ENCODE measurements at places on chromosomes 16 and 17.

- DNase-seq, result no peak
Observed at GRCh38 chr16:87229230-87230188, 87.7 kb downstream of the C16orf95 start.

GRCh38 chr17:72717276-72717675 lies 375.2 kb downstream of the SLC39A11 start:
- DNase-seq, result no peak

GRCh38 chr17:65609286-65609685 lies 47.8 kb upstream of the AXIN2 start:
- DNase-seq, result no peak

DNA sequence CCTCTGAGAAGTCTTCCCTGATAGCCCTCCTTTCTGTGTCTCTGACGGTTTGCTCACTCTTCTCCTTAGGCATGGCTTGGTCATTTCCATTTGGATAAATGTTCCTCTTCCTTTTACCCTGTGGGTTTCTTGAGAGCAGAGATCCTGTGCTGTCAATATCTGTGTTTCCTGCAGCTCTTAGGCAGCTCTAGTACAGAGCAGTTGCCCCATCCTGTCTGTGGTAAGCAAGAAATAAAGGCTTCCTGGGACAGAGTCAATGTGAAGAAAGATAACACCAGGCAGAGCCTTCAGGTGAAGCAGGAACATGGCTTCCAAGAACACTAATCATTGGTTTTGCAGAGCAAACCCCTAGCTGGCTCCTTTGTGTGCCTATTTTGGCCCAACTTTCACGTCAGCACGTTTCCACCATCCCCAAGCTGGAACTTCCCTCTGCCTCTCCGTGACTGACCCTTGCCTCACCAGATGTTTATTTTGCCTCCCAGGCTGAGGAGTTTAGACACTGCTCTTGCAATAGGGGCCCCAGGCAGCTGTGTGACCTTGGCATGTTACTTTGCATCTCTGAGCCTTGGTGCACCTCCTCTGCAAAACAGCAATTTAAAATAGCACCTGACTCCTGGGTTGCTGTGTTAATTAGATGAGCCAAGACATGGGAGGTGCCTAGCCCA lies 49.6 kb upstream of the SIAH1 start:
- DNase-seq, result no peak

DNA sequence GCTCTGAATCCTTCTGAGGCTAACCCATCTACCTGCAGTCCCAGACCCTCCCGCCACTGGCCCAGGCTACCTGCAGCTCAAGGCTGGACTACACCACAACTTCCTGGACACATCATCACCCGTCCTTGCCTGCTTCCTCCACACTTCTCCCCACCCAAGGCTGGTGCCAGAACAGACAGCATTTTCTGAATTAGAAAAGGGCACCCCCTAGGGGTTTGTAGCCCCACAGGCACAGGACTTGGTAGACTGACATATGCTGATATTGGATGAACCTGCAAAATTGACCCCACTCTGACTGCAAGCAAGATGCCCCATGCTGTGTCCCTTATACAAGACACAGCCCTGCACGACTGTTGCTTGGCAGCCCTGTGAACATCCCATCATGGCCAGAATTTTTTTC lies 271.5 kb upstream of the C16orf82 start:
- no peak for DNase-seq

DNA sequence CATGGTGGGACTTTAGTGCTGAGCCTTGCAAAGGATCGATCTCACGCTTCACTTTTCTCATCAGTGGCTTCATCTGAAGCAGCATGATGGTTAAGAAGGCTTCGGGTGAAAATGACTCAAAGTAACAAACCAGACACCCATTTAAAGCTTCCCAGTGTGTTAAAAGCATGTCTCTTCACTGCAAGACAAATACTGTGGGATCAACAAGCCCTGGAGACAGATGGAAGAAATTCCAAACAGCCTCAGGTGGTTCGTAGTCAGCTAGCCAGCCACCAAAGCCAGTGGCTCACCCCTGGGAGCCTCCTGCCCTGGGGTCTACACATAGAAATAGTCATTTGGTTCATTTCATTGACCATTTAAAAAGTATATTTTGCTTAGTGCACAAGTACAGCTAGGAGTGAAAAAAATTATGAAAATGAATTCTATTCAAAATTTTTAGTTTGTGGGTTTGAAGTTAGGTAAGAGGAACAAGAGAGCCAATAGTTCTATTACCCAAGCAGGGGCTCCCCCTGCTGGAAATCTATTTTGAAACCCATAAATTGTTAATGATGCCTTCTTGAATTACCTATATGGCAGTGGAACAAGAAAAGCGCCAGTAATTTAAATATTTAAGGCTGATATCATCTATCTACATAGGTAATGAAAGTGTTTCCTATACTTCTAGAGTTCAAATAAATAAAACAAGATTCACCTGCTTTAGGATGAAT lies 51.6 kb downstream of the PMP22 start:
- no peak for DNase-seq

DNA sequence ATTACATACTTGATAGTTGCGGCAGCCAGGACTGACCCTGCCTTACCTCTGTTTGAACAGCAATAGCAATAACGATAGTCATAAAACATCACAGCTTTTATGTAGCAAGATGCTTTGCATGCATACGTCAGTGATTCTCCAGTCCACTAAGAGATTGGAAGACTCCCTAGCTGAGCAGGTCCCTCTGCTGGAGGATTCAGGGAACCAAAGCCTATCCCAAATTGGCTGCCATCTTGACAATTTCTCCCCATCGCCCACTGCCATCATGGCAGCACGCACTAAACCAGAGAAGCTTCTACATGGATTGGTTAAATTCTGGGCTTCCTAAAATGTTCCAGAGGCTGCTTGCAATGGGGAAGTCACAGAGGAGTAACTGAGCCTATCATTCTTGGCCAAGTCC lies 360.6 kb upstream of the XYLT1 start:
- DNase-seq, result no peak

GRCh38 chr17:3761036-3761917 lies 37.6 kb downstream of the HASPIN start:
- no peak for DNase-seq

- DNase-seq, result no peak
Observed at GRCh38 chr17:70677783-70678647, 508.7 kb downstream of the KCNJ2 start.

GRCh38 chr17:65064452-65065019 lies 8.0 kb upstream of the GNA13 start:
- DNase-seq, result no peak

GRCh38 chr17:78131172-78132083 lies 857 bp downstream of the TMC8 start:
- DNase-seq, result no peak

DNA sequence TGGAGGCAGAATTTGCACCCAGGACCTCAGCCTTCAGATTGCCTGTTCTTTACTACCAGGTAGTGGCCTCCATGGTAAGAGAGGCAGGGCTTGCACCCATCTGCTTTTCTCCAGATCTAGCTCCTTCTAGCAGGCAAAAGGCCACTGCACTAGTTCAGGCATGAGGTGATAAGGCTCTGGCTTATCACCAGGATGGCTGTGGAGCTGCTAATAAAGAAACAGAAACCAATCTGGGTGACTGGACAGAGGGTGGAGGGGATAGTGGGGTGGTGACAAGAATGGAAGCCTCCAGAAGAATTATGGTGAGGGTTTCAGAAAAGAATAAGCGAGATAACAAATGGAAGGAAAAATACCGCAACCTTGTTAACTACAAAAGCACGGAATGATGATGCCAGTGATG lies 15.5 kb upstream of the SUPT4H1 start:
- DNase-seq, result no peak

- no peak for DNase-seq
Observed at GRCh38 chr16:72887537-72887936, 160.4 kb downstream of the ZFHX3 start.

- DNase-seq, result no peak
Observed at GRCh38 chr17:32114536-32114935, 27.8 kb upstream of the RHOT1 start.

DNA sequence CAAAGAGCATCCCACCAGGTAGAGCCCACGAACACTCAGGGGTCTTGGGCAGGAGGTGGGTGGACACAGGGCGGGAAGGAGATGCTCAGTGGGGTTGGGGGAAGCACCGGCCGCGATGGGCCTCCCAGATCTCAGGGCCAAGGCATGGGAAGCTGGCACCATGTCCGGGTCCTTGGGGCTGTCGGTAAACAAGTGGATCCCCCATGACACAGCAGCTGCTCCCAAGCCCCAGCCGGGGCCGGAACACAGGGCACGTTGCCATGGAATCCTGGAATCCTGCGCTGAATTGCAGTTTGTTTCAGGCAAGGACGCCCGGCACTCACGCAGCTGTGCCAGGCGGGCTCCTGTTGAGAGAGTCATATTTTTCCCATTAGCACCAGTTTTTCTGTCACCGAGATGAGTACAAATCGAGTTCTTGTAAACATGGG lies 23.0 kb upstream of the CHMP6 start:
- no peak for DNase-seq

DNA sequence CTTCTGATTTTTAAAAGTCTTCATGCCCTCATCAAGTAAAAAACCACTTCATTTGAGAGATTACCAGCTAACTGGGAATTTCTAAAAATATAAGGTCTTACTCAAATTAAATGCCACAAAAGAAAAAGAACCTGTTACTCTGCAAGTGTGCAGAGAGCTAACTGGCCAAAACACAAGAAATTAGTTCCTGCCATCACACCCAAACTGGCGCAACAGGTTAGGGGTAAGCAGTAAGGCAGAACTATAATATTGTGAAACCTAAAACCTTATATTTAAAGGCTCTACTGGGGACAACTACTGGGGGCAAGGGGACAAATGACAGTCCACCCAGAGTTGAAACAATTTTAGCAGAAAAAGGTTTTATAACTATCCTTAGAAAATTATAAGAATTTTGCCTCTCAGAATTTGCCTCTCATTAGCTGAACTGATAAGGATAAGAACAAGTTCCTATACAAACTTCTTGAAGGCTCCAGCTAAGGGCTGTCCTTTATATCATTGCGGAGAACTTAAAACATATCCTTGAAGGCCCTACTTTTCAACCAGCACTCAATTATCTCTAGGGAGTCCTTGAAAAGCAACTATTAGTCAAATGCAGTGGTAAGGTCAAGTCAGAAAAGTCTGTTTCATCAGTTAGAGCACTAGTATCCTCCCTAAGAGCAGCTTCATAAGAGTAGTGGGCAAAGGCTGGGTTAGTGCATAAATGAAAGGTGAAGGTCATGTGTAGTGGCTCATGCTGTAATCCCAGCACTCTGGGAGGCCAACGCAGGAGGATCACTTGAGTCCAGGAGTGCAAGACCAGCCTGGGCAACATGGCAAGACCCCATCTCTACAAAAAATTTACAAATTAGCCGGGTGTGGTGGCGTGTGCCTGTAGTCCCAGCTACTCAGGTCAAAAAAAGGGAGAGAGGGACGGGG lies 31.5 kb downstream of the SMURF2 start:
- no peak for DNase-seq

DNA sequence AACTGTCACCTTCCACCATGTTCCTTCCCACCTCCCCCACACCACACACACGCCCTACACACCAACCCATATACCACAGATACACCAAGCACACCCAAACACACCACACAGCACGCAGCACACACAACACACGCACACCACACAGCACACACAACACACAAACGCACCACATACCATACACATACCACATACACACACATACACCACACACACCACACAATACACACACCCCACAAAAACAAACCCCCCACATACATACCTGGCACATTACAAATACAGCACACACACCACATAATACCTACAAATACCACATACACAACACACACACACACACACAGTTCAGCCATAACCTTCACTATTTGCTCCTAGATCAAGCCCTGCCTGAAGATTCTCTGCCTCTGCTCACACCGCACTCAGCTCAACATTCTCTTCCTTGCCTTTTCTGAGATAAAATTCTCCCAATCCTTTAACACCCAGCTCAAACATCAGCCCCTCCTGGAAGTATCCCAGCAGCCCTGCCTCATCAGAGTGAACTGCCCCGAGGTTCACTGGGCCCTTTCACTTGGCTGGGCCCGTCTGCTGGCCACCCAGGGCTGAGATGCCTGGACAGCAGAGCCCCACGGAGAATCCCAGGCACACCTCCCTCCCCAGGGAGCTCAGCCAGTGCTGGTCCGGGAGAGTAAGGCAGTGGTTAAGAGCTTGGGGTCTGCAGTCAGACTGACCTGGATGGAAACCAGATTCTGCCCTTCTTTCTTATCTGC lies 31.9 kb upstream of the CPNE2 start:
- DNase-seq, result no peak

DNA sequence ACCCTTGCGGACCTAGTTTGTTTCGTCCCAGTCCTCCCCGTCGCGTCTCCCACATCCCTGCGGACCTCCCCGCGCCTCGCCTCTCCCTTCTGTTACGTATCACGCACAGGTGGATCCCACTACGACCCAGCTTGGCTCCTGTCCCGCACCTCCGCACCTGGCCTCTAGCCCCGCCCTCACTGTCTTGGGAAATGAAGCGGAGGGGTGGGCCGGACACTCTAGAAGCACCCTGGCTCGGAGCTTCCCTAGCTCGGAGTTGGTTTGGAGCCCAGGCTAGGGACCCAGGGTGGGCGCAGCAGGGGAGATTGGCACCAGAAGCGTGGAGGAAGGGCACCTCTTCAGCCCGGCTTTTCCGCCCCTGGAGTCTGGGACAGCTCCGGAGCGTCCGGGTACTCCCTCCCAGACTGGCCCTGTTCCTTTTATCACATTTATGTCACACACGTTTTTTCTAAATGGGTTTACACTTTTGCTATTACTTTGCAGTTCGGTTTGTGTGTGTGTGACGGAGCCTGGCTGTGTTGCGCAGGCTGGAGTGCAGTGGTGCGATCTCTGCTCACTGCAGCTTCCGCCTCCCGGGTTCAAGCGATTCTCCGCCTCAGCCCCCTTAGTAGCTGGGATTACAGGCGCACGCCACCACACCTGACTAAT lies 1.4 kb upstream of the CEMP1 start:
- no peak for DNase-seq

GRCh38 chr17:74360899-74361229 lies 804 bp downstream of the BTBD17 start:
- DNase-seq, result no peak

GRCh38 chr17:73956595-73957465 lies 246.6 kb upstream of the RPL38 start:
- DNase-seq, result no peak

GRCh38 chr16:75106351-75107274 lies 10.0 kb downstream of the LDHD start:
- no peak for DNase-seq

GRCh38 chr17:8893621-8894201 lies 26.2 kb upstream of the PIK3R6 start:
- DNase-seq, result no peak

DNA sequence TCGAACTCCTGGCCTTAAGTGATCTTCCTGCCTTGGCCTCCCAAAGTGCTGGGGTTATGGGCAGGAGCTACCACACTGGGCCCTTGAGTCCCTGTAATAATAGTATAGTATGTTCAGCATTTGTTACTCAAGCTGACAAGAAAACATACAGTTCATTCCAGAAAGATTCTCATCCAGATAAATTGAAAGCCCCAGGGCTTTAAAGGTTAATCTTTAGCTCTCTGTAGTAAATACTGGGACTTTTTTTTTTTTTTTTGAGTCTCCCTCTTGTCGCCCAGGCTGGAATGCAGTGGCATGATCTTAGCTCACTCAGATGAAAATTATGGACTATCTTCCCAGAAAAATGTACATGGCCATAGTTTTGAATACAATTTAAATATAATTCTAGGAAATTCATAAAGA lies 11.0 kb downstream of the BRCA1 start:
- DNase-seq, result no peak

GRCh38 chr17:27579304-27579703 lies 51.7 kb upstream of the LGALS9 start:
- DNase-seq, result no peak

Data from muscle of arm (tissue), 14 donors.